Psoas muscle (tissue), 8 donors: ENCODE measurements at places on chromosomes 5 and 9. TPM values are rescaled to one million over a fixed set of nuclear protein-coding genes. Genes with fewer than 3 reads are reported as not detected.

GRCh38 chr5:560792-561166 lies 36.5 kb upstream of the SLC9A3 start:
- no peak overlapping the region for H3K4me3 ChIP-seq
- no peaks in the 10 kb centered on the region for H3K4me1 ChIP-seq
- H3K27me3 ChIP-seq, result peaks cover 22% of the 10 kb centered on the region
- H3K27ac ChIP-seq, result no peak overlapping the region

DNA sequence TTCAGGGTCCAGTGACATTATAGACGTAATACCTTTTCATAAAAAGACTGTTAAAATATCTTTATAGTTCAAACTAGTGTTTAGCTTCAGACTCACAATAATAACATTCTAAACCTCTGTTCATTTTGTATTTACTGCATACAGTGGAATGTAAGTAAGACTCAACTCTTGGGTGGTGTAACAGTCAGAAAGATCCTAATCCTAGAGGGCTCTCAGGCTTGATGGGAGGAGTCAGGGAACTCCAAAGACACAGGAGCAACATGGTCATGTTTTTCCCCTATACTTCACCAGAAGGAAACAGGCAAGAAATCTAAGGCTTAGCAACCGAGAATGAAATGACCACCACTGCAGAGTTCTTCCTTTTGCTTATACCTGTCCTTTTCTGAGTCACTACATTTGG lies 82.6 kb downstream of the MRPS27 start:
- H3K27me3 ChIP-seq, result no peaks in the 10 kb centered on the region
- H3K27ac ChIP-seq, result no peak overlapping the region
- H3K36me3 ChIP-seq, result no peaks in the 10 kb centered on the region
- peaks cover 18% of the 10 kb centered on the region for H3K4me1 ChIP-seq

GRCh38 chr5:1156033-1156753 lies 44.3 kb upstream of the SLC12A7 start:
- DNase-seq, result no peak
- no peaks in the 10 kb centered on the region for H3K36me3 ChIP-seq
- peaks cover 29% of the 10 kb centered on the region for H3K27me3 ChIP-seq
- no peak overlapping the region for H3K27ac ChIP-seq
- no peaks in the 10 kb centered on the region for H3K4me1 ChIP-seq
- H3K4me3 ChIP-seq, result peak overlapping the region; percentile 32

ACOT12 gene
- not detected for total RNA-seq

TMEM8B gene
- total RNA-seq, result 8.9 TPM

ARHGEF39 gene
- 0.07 TPM for total RNA-seq
